ENCODE measurements at places on chromosomes 5 and 9.

DNA sequence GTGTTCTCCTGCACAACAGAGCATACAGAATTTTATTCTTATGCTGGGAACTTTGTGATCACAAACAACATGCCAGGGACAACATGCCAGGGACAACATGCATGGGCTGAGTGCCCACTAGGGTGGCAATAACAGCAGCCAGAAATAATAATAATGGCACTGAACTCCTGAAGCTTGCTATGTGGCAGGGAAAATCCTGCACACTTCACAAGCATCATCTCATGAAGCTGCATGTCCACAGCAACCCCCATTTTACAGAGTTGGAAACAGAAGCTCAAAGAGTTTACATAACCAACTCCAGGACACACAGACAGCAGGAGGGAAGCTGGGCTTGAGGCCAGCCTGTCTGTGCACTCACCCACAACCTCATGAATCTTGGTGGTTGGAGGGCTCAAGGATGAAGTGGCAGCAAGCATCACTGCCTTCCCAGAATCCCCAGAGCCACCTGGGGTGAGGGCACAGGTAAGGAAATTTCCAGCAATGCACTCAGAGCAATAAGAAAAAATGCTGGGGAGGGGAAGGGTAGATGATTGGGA is 111.4 kb downstream of the GABBR2 start:
- DNase-seq = no peak

DNA sequence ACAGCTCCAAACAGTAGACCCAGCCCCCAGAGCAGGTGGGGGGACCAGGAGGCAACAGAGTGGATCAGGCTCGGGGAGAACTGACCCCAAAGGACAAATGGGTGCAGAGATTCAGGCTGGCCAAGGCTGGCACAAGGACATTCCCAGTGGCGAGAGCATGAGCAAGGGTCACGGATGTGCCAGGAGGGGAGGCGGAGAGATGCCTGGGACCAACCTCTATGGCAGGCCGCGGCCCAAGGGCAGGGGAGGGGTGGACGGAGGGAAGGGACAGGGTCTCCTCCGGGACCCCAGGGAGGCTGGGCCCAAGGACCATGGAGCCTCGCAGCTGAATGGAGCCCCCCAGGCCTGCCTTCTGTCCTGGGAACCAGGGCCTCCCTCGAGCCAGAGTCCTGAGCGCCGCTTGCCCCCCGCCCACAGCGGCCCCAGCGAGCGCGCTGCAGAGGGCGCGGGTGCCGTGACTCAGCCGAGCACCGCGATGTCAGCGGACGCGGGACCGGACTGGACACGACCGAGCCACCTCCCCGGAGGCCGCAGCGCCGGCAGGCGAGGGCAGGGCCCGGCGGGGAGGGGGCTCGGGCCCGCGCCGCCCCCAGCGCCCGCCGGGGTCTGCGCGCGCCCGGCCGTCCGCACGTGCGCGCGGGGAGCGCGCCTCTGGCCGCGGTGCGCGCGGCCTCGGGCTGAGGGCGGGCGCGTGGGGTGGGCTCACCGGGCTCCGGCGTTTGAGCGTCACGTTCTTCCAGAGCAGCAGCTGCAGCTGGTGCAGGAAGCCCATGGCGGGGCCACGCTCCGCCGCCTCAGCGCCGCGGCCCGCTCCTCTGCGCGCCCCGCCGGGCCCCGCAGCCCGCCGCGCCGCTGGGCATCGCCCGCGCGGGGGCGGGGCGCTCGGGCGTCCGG is at the start of gene ABCA2:
ABCA2 (minus strand) TSS at position 869 of the 894 bp plus-strand sequence; CDS start at position 772, 97 bp downstream.
- no peak for DNase-seq

GRCh38 chr5:59744531-59744992 is 149.0 kb downstream of the PDE4D start:
- no peak for DNase-seq

DNA sequence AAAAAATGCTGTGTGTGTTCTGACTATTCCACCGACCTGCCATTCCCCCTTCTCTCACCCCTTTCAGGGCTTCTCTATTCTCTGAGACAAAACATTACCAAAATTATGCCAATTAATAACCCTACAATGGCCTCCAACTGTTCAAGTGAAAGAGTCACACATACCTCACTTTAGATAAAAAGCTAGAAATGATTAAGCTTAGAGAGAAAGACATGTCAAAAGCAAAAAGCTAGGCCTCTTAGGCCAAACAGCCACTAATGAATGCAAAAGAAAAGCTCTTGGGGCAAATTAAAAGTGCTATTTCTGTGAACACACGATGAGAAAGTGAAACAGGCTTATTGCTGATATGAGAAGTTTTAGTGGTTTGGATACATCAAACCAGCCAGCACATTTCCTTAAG is 279.6 kb upstream of the GRAMD2B start:
- DNase-seq = no peak

DNA sequence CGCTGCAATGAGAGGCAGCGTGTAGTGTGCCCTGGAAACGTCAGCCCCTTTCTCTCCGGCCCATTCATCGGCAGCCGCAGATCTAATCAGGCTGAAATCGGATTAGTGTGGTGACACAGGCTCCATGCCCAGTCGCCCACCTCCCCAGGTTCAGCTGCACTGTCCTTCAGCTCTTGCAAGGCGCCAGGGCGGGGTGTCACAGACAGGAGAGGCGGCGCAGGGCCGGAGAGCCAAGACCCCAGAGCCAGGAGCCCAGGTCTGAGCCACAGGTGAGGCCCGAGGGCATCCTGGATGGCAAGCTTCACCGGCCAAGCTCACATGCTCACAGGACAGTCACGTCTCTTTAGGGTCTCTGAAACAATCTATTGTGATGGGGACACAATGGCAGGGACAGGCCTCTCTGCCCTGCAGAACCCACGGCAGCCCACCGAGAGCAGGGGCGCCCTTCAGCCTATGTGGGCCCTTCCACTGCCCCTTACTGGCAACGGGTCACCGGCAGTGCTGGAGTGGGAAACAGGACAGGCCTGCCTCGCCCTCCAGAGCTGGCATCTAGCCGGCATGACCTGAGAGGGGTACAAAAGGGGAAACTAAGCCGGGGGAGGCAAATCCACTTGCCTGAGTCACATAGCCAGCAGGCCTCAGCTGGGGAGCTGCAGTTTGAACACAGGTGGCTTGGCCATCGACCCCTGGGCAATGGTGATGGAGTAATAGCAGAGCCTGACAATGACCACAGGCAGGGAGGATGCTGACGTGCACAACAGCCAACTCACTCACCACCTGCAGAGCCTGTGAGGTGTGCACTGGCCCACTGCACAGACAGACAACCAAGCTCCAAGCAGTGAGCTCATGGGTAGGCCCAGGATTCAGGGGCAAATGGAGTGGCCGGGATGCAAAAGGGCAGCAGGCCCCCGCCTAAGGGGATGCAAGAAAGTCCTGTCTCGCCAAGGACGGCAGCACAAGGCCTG is 48.1 kb downstream of the VAV2 start:
- no peak for DNase-seq

DNA sequence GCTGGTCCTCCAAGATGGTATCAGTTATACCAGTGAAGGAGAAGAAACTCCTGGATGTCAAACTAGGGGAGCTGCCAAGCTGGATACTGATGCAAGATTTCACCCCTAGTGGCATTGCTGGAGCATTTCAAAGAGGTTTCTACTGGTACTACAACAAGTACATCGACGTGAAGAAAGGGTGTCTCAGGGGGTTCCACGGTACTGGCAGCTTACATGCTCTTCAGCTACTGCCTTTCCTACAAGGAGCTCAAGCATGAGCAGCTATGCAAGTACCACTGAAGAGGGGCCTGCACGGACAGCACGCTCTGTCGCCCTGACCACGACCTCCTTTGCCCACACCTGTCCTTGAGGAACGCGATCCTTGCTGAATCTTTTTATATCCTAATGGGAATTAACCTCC is 19.5 kb downstream of the ACTL7B start:
- DNase-seq = no peak

DNA sequence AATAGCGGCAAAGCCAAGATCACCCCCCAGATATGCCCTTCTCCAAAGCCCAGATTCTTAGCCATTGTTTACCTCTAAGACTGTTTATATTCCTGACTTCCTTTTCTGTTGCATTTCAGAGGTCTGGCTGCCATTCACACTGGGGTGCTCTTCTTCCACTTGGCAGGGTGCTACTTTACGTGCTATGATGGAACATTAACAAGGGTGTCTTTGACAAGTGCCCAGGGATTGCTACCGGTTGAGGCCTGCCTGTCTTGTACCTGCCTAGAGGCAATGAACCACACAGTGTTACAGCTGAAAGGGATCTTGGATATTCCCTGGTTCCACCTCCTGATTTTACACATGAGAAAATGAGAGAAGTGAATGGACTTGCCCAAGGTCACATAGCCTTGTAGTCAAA is 352.1 kb upstream of the KIF2A start:
- no peak for DNase-seq

DNA sequence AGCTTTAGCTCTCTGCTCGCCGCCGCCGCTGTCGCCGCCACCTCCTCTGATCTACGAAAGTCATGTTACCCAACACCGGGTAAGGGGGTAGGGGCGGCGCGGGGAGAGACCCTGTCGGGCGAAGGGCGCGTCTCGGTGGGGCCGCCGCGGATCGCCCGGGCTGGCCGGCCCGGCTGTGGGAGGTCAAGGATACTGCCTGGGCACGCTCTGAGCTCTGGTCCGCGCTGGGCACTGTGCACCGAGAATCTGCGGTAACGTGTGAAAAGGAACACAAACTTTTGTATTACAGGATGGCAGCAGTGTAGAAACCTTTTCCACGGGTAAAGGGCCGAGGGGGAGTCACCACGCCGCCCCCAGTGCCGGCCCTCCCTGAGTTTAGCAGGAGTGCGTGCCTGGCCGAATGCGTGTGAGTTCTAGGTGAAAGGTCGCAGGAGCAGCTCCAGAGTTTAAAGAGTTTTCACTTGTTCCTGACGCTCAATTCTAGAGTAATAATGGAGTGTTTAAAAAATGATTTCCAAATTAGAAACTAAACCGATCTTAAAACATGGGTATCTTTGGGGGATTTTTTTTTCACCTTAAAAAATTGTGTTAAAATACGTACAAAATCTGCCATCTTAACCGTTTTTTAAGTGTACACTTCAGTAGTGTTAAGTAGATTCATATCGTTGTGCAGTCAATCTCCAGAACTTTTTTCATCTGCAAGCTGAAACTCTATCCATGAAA is at the start of gene HSDL2:
HSDL2 (plus strand) TSS at position 7 of the 723 bp plus-strand sequence; CDS start at position 63, 56 bp downstream.
- DNase-seq = peak; percentile 46

GRCh38 chr9:82492274-82492673 is 503.7 kb downstream of the SPATA31D1 start:
- no peak for DNase-seq

- DNase-seq = no peak
Observed at GRCh38 chr9:108473209-108474112, 382.3 kb downstream of the ACTL7B start.

GRCh38 chr9:111740739-111741138 is 54.0 kb downstream of the SHOC1 start:
- no peak for DNase-seq

- no peak for DNase-seq
Observed at GRCh38 chr5:173758676-173759075, 129.5 kb upstream of the CPEB4 start.

- no peak for DNase-seq
Observed at GRCh38 chr5:127425868-127426267, 91.6 kb upstream of the PRRC1 start.

DNA sequence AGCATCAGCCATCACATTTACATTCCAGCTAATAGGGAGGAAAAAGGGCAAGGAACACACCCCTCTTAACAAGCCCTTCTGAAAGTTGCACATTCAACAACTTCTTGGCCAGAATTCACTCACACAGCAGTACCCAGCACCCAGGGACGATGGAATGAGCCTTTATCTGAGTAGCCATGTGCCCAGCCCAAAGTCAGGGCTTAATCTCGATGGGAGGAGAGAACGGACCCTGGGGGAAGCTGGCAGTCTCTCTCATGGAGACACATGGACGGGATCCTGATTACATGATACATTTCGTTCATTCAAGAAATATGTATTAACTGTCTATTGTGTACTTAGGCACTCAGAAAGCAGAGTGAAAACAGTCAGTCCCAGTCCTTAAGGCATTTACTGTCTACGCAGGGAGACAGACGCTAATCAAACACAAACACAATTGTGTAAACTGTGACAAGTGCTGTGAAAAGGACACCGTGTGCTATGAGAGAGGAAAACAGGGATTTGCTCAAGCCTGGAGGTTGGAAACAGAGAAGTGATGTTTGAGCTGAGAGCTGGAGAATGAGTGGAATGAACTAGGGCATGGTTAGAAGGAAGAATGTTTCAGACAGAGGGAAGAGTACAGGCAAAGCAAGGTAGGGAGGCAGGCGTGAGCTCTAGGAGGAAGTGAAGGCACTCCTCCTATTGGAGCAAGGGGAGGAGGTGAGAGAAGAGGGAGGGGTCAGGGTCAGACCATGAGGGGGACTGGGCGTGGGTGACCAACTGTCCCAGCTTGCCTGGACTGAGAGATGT is 7.4 kb downstream of the OTULINL start:
- no peak for DNase-seq

DNA sequence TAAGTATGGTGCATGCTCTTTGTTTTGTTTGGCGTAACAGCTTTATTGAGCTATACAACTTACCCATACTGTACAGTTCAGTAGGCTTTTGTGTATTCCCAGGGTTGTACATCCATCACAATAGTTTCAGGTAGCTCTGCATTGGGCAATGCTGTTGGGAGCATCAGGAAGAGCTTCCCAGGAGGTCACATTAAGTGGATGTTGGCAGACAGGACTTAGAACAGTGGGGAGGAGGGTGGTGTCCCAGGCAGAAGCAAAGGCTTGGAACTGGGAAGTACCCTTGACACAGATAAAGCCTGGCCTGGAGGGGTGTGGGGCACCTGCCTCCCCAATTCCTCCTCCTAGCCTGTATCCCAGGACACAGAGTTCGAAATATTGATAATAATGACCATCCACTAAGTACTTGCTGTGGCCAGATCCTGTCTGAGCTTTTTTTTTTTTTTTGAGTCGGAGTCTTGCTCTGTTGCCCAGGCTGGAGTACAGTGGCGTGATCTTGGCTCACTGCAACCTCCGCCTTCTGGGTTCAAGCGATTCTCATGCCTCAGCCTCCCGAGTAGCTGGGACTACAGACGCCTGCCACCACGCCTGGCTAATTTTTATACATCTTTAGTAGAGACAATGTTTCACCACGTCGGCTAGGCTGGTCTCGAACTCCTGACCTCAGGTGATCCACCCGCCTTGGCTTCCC is 1.3 kb downstream of the BBLN start:
- DNase-seq = no peak

- no peak for DNase-seq
Observed at GRCh38 chr9:113205861-113206260, 15.2 kb downstream of the FKBP15 start.

GRCh38 chr5:39652036-39652435 is 227.3 kb upstream of the DAB2 start:
- DNase-seq = no peak

DNA sequence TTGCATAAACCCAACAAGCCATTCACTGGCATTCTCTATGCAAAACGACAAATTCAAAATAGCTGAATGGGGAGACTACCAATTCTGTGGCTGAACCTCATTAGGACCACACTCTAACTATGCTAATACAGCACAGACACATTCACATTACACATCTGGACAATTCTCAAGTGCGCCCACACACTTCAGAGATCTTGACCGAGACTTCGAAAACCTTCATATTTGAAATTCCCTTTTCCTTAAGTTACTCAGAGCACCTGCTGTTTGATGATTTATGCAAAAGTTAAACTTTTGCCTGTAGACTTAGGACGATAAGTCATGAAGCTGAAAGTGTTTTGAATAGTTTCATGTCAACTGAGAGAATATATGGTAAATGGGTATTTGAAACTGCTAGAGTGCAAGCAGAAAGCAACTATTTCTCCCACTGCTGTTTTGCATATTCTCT is 111.9 kb downstream of the FBN2 start:
- no peak for DNase-seq

GRCh38 chr9:88530051-88530450 is 4.9 kb upstream of the NXNL2 start:
- DNase-seq = no peak
